ENCODE measurements at places on chromosomes 6 and 20.

DNA sequence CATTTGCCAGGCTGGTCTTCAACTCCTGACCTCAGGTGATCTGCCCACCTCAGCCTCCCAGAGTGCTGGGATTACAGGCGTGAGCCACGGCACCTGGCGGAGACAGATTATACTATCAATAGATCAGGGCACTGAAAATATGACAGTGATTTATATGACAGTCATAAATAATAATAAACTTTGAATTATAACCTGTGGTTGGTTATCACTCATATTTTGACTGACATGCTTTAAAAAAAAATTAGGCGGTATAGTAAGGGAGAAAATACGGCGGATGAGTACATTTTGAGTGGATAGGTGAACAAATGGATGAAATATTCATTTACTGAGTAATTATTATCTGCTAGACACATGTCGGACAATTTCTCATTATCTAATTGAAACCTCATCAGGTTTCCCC is 28.8 kb downstream of the TMEM244 start:
- DNase-seq = no peak

- no peak for DNase-seq
Measured at GRCh38 chr6:72081871-72082270, 195.5 kb downstream of the RIMS1 start.

GRCh38 chr20:33993576-33994221 is at the start of gene RALY:
RALY (plus strand) TSS chr20:33993911; CDS start chr20:34072075, 78,164 bp downstream.
- DNase-seq = no peak

GRCh38 chr6:137357263-137357947 is 136.8 kb downstream of the OLIG3 start:
- DNase-seq = no peak

DNA sequence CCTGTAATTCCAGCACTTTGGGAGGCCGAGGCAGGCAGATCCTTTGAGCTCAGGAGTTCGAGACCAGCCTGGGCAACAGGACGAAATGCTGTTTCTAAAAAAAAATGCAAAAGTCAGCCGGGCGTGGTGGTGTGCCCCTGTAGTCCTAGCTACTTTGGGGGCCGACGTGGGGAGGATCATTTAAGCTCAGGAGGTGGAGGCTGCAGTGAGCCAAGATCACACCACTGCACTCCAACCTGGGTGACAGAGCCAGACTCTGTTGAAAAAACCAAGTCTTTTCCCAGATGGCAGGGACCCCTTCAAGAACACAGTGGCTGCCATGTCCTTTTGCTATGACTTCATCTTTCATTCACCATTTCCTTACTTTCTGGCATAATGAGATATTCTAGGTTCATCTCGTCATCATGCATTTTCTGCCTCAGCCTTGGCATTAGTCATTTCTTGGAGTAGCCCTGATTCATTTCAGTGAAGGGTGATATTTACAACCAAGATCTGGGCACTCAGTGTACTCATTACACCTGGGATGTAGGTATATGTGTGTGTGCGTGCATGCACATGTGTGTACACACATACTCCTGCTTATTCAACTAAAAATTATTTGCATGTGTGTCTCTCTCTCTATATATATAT is 61.4 kb upstream of the TOX2 start:
- no peak for DNase-seq

- peak; percentile 25 for DNase-seq
Measured at GRCh38 chr6:79630883-79631692, at the start of gene SH3BGRL2. SH3BGRL2 (plus strand) TSS chr6:79631329; CDS start chr6:79631462, 133 bp downstream.

DNA sequence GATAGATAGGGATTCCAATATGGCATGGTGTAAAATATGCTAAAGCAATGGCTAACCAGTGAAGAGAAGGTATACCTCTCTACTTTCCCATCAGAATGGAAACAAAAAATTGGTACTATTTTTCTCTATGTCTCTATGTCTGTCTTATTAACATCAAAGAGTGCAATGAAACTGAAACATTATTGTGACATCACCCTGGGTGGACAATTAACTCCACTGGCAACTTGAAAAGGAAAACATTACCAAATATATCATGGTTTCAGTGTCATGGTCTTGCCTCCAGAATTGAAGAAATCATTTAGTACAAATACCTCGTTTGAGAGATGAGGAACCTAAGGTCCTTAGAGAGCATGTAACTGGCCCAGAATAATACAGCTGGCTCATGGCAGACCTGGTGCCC is 1132.5 kb upstream of the MAP3K7 start:
- no peak for DNase-seq

DNA sequence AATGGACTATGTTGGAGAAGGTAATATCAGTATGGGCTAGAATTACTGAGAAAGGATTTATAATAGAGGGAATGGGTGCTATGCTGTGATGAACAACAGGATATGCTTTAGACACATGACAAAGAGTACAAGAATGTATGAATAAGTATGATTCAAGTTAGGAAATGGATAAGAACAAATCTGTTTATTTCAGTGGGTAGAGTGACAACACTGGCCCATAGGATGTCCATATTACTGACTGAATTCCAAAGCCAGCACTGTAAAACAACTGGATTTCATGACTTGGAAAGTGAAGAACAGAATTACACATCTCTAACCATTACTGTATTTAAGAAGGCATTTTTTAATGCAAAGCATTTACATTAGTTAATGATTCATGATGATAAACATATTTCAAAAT is 35.9 kb downstream of the EPM2A start:
- DNase-seq = no peak

- DNase-seq = no peak
Measured at GRCh38 chr20:18103497-18103896, 34.2 kb upstream of the KAT14 start.

DNA sequence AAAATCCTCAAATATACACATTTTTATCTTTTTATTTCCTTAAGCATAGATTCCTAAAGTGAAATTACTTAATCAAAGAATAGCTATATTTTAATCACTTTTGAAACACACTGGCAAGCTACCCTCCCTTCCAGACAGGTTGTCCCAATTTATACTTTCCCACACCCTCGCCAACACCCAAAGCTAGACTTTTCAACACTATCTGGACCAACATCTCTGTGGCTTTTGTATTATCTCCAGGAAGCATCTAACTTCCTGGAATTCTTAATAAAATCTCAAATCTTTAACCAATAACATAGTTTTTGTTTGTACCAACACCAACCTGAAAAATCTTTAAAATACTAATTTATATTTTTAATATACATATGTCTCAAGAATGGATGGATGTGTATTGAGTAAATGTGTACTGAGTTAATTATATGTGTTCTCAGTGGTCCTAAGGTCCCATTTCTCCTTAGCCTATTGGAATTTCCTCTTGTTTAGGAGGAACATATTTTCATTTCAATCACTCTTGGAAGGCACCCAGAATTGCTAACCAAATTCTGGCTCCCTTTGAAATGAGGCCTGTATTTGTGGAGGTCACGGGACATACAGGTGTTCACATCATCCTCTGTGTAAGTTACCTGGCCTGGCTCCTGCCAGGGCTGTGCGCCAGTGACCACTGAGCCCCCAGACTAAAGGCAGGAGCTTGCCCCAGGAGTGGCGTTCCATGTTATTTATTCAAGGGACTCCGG is 17.4 kb upstream of the GFOD1 start:
- DNase-seq = no peak

- DNase-seq = no peak
Measured at GRCh38 chr6:141259091-141259490, 873.6 kb upstream of the GJE1 start.

DNA sequence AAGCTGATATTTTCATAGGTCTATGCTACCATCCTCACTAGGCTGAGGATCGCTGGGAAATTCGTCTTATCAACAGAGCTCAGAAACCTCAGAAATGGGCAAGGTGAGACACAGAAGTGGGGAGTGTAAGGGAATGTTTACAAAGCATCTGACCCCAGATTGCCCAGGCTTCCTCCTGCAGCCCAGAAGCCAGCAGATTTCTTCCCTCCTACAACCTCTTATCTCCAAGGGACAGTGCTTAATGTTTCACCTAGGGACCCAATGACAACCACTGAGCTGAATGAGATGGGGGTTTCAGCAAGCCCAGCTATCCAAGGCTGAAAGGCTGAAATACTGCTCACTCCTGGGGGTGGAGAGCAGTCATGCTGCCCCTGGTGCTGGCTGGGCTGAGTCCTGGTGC is 52.4 kb upstream of the TBC1D7 start:
- DNase-seq = no peak

Measured in amygdala (tissue), 56 donors.